ENCODE measurements at places on chromosomes 13 and 19. TPM values are rescaled to one million over a fixed set of nuclear protein-coding genes. Genes with fewer than 3 reads are reported as not detected.

GRCh38 chr19:17677002-17677401, 11.2 kb downstream of the UNC13A start:
- H3K36me3 ChIP-seq = no peaks in the 10 kb centered on the region
- no peak overlapping the region for H3K4me3 ChIP-seq
- DNase-seq = no peak
- peaks cover 9% of the 10 kb centered on the region for H3K4me1 ChIP-seq

DNA sequence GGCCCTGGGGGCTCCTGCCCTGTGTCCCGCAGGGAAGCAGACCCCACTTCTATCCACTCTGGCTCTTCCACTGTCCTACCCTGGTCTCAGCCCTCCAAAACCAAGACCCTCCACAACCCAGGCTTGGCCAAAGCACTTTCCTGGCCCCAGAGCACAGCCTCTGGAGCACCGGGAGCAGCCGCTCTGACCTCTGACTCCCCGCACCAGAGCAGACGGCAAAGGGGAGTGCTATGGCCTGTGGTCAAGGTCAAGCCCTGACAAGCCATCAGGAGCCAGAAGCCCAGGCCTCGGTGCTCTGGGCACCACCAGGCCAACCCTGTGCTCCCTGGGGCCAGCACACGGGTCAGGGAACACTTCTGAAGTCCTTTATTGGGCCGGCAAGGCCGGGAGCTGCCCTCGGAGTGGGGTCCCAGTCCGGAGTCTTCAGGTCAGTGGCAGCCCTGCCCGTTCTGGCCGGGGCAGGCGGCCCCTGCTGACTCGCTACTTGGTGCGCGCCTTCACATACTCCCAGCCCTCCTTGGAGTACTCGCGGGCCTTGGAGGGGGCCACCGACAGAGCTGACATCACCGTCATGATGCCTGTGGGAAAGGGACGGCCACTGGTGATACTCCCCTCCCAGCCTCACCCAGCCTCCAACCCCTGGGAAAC, 2.1 kb downstream of the MICOS13 start:
- no peaks in the 10 kb centered on the region for H3K27me3 ChIP-seq
- H3K27ac ChIP-seq = no peak overlapping the region
- DNase-seq = no peak
- no peak overlapping the region for H3K4me3 ChIP-seq

DNA sequence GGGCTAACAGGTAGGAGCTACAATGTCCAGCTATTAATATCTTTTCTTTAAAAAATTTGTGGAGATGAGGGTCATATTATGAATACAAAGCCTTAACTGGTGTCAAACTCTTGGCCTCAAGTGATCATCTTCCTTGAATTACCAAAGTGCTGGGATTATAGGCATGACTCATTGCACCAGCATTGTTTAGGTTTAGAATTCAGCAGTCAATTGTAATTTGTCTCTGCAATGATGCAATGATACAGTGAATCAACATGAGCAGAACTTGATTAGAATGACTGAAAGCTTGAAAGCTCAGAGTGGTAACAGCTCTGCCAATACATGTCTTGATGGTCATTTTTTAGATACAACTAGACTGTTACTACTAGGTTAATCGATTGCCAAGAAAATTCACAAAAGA, 752.8 kb upstream of the MIR17HG start:
- DNase-seq = no peak
- no peaks in the 10 kb centered on the region for H3K4me1 ChIP-seq

GRCh38 chr13:108060111-108060510, 155.2 kb downstream of the LIG4 start:
- peaks cover 21% of the 10 kb centered on the region for H3K27me3 ChIP-seq
- H3K27ac ChIP-seq = no peak overlapping the region
- no peaks in the 10 kb centered on the region for H3K4me1 ChIP-seq
- H3K36me3 ChIP-seq = no peaks in the 10 kb centered on the region
- DNase-seq = no peak

GRCh38 chr19:41910992-41911888, 17.0 kb downstream of the ERFL start:
- no peak for DNase-seq
- H3K36me3 ChIP-seq = peaks cover 8% of the 10 kb centered on the region
- H3K27ac ChIP-seq = no peak overlapping the region
- no peak overlapping the region for H3K4me3 ChIP-seq
- peaks cover 3% of the 10 kb centered on the region for H3K4me1 ChIP-seq

- no peak overlapping the region for H3K27ac ChIP-seq
- no peak overlapping the region for H3K4me3 ChIP-seq
- no peaks in the 10 kb centered on the region for H3K36me3 ChIP-seq
- DNase-seq = no peak
- no peaks in the 10 kb centered on the region for H3K4me1 ChIP-seq
Observed at GRCh38 chr13:59946944-59947343, 216.8 kb downstream of the DIAPH3 start.

DNA sequence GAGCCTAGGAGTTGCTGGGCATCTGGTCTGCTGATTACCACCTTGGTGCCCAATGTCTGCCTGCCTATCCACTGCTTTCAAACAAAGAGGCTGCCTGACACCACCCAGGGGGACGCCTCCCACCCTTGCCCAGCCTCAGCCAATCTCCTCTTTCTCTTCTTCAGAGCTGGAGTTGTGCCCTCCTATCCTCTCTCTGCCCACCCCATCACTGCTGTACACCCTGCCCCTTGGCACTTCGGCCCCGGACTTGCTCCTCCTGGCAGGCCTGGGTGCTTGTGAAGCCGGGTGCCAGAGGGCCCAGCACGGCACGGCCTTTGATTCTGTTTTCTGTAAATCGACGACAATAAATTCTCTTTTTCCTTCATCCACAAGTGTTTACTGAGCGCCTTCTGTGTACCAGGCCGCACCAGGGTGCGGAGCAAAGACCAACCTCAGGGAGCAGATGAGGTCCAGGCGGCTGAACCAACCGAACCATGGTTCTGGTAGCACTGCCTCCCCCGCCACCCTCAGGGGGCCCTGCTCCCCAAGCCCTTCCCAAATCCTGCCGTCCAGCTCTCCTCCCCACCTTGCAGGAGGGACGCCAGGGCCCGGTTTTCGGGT, 5.0 kb downstream of the RNF225 start:
- H3K27ac ChIP-seq = no peak overlapping the region
- no peak for DNase-seq
- H3K4me1 ChIP-seq = peaks cover 11% of the 10 kb centered on the region
- H3K36me3 ChIP-seq = peaks cover 11% of the 10 kb centered on the region
- H3K27me3 ChIP-seq = no peaks in the 10 kb centered on the region
- H3K4me3 ChIP-seq = peak overlapping the region; percentile 43

DNA sequence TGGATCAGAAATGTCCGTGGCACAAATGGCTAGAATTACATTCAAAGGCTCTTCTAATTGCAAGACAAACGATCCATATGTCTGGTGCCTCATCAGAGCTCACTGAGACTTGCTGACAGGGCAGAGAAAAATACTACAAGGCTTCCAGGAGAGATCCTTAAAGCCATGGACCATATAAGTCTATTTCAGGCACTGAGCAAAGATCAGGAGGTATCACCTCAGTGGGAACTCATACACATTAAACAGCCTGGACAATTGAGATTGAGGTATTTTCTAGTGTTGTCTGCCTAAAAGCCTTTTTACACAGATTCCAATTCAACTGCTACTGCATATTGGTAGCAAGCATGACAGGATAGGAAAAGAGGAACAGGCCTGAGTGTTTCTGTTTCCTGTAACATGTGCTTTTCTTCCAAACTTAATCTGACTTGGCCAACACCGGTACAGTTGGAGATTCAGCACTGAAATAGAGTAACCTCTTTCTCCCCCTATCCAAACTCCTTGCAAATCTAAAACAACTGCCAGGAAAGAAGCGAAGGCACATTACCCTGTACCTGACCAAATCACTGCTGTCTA, 65.9 kb downstream of the SERP2 start:
- H3K4me3 ChIP-seq = no peak overlapping the region
- 0 out of 2 replicates have a peak overlapping the region, but pooled peaks have one; percentile 2 for H3K27ac ChIP-seq
- DNase-seq = no peak
- H3K4me1 ChIP-seq = peaks cover 12% of the 10 kb centered on the region
- H3K36me3 ChIP-seq = peaks cover 11% of the 10 kb centered on the region

DNA sequence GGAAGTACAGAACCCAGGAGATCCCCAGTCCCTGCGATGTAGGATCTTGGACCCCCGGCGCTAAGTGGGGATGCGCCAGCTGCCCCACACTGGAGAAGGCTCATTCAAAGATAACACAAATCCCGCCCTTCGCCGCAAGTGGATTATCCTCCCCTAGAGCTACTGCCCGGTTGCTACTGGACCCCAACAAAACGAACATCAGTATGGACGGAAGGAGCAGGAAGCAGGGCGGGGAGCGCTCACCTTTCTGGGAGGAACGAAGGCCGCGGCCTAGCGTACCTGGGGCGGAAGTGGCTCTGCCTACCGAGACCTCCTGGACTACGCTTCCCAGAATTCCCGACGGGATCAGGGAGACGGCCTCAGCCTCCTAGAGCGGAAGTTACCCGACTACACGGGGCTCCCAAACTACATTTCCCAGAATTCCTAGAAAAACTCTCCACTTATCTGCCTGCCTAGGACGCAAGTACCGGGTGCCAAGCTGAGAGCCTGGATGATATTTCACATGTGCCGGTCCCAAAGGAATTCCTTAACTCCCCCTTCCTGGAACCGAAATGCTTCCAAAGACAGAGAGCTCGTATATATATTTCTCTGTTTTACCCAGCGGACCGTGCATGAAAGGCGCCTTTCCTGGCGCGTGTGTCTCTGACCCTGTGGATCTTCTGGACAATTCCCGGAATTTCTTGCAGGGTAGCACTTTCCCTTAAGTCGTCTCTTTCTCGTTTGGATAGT, at the start of gene ZNF112:
Gene ZNF112 (minus strand): TSS at position 298 of the 729 bp plus-strand sequence. CDS start 16,141 bp downstream, outside the sequence.
- no peaks in the 10 kb centered on the region for H3K36me3 ChIP-seq
- no peak within 1 kb of the TSS for H3K27ac ChIP-seq
- H3K4me1 ChIP-seq = no peaks in the 10 kb centered on the region

GRCh38 chr13:114124431-114124830, 8.0 kb downstream of the RASA3 start:
- H3K36me3 ChIP-seq = peaks cover 7% of the 10 kb centered on the region
- no peaks in the 10 kb centered on the region for H3K27me3 ChIP-seq
- H3K4me1 ChIP-seq = peaks cover 32% of the 10 kb centered on the region
- no peak overlapping the region for H3K4me3 ChIP-seq
- no peak overlapping the region for H3K27ac ChIP-seq

DNA sequence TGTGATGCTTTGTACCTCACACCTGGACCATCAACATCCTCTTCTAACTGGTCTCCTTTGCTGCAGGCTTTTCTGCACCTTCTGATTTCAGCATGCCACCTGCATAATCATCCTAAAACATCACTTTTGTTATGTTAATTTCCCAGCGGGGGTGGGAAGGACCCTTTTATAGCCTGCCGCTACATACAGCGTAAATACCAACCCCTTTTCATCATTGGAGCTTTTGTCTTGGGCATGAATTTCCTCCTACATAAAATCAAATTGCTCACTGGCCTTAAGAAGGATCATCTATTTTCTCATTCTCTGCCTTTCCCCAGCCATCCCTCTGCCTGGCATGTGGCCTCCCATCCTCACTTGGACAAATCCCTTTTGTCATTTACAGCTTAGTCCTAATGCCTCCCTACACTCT, 124.7 kb downstream of the RBM26 start:
- H3K4me1 ChIP-seq = no peaks in the 10 kb centered on the region
- DNase-seq = no peak
- no peaks in the 10 kb centered on the region for H3K27me3 ChIP-seq
- no peaks in the 10 kb centered on the region for H3K36me3 ChIP-seq
- H3K4me3 ChIP-seq = no peak overlapping the region
- H3K27ac ChIP-seq = no peak overlapping the region

- H3K4me1 ChIP-seq = peaks cover 1% of the 10 kb centered on the region
- H3K27ac ChIP-seq = no peak overlapping the region
- no peak for DNase-seq
- no peaks in the 10 kb centered on the region for H3K27me3 ChIP-seq
Observed at GRCh38 chr19:3383121-3383722, 16.8 kb downstream of the NFIC start.

DNA sequence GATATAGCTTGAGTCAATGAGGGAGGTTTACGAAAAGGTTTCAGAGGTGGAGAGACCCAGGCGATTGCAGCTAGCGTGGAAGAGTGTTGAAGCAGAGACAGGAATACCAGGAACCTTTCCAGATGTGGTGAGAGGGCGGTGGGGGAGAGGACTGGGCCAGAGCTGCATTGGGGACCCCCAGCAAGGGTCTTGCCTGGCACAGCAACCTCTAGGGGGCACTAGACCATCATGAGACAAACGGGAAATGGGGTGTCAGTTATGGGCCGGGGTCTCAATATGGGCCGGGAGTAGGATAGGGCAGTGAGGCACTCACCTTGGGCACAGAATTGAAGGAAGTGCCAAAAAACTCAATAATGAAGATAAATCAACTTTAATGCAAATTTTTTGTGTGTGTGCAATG, 2.1 kb upstream of the LRP3 start:
- H3K27ac ChIP-seq = no peak overlapping the region
- DNase-seq = no peak
- H3K4me3 ChIP-seq = no peak overlapping the region
- H3K4me1 ChIP-seq = peaks cover 8% of the 10 kb centered on the region

GRCh38 chr19:30014770-30015169, 72.7 kb downstream of the URI1 start:
- no peaks in the 10 kb centered on the region for H3K27me3 ChIP-seq
- H3K4me1 ChIP-seq = no peaks in the 10 kb centered on the region
- H3K36me3 ChIP-seq = peaks cover 18% of the 10 kb centered on the region
- no peak overlapping the region for H3K4me3 ChIP-seq
- DNase-seq = no peak
- no peak overlapping the region for H3K27ac ChIP-seq

DNA sequence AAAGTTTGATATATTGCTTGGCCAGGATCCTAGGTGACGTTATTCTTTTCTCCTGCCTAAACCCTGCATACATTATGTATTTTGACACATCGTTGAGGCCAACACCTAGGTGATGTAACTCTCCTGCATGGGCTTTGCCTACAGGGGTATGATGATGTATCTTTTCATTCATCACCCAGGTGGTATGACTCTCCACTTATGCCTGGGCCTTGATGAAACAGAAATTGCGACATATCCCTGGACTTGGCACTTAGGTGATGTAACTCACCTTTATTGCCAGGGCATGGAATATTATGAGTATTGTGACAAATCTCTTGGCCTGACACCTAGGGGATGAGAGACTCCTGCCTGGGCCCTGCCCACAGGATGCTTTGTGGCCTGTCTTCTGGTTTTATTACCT, 18.5 kb upstream of the ZNF681 start:
- H3K4me3 ChIP-seq = no peak overlapping the region
- 0 out of 2 replicates have a peak, but pooled peaks cover 4% of the 10 kb centered on the region for H3K36me3 ChIP-seq
- H3K27ac ChIP-seq = no peak overlapping the region
- H3K27me3 ChIP-seq = no peaks in the 10 kb centered on the region
- no peaks in the 10 kb centered on the region for H3K4me1 ChIP-seq

DNA sequence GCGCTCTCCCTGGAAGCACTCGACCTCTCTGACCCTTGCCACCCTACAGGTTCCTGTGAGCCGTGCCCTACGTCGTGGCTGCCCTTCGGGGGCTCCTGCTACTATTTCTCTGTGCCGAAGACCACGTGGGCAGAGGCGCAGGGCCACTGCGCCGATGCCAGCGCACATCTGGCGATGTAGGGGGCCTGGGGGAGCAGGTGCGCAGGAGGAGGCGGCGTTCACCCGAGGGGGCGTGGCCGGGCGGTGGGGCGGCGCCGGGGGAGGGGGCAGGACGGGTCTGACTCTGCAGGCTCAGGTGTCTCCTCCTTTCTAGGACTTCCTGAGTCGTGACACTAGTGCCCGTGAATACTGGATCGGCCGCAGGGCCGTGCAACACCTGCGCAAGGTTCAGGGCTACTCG, 26.4 kb downstream of the CLEC4M start:
- no peaks in the 10 kb centered on the region for H3K36me3 ChIP-seq
- no peak for DNase-seq
- 0 out of 2 replicates have a peak, but pooled peaks cover 3% of the 10 kb centered on the region for H3K27me3 ChIP-seq
- H3K27ac ChIP-seq = no peak overlapping the region

Gene TICAM1
- 4.1 TPM for total RNA-seq

Gene ZNF677
- 5.4 TPM for total RNA-seq

Gene LIM2
- not detected for total RNA-seq

Gene PPAN
- total RNA-seq = 31.4 TPM

Gene FXYD1
- total RNA-seq = not detected

Gene KLK5
- total RNA-seq = not detected
